Smooth muscle cell of the brain vasculature (primary cell): ENCODE measurements at places on chromosomes 16 and 17.
A peak's percentile ranks its signal among the peaks of the same experiment; 100 is the strongest.

DNA sequence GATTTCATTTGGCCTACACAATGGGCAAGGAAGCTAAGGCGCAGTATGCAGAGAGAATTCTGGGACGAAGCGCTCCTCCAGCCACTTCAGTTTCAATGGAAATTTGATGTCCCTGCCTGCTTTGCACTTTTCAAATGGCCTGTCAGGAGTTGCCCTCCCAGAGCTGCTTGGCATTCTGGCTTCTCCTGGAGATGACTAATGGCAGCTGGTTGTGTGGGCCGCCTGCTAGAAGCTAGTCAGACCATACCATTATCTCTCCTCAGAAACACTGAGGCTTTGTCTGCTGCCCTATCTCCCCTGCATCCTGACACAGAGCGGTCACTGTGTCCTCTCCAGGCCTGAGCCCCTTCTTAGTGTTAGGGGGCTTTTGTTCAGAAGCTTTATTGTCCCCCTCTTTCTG lies 180.1 kb downstream of the SPECC1 start:
- DNase-seq, result no peak

DNA sequence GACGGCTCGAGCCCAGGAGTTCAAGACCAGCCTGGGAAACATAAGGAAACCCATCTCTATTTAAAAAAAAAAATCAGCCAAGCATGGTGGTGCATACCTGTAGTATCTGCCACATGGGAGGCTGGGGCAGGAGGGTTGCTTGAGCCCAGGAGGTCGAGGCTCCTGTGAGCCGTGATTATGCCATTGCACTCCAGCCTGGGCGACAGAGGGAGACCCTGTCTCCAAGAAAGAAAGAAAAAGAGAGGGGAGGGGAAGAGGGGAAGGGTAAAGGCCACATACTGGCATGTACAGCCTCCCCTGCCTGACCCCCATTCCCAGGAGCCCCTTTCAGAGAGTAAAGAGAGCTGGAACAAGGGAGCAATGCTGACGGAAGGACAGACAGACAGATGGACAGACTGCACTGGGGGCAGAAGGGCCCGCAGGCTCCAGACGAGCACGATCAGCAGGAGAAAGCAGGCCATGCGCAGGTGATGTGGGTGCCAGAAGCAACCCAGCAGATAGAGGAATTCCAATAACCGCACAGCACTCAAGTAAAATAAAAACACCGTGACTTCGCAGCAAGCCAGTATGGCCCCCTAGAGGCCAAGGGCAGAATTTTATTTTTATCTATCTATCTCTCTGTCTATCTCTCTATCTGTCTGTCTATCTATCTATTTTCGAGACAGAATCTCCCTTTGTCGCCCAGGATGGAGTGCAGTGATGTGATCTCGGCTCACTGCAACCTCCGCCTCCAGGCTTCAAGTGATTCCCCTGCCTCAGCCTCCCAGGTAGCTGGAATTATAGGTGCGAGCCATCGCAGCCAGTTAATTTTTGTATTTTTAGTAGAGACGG lies 27.1 kb upstream of the SNN start:
- DNase-seq, result no peak

- DNase-seq, result no peak
Measured at GRCh38 chr17:17091856-17092756, 49.8 kb downstream of the MPRIP start.

DNA sequence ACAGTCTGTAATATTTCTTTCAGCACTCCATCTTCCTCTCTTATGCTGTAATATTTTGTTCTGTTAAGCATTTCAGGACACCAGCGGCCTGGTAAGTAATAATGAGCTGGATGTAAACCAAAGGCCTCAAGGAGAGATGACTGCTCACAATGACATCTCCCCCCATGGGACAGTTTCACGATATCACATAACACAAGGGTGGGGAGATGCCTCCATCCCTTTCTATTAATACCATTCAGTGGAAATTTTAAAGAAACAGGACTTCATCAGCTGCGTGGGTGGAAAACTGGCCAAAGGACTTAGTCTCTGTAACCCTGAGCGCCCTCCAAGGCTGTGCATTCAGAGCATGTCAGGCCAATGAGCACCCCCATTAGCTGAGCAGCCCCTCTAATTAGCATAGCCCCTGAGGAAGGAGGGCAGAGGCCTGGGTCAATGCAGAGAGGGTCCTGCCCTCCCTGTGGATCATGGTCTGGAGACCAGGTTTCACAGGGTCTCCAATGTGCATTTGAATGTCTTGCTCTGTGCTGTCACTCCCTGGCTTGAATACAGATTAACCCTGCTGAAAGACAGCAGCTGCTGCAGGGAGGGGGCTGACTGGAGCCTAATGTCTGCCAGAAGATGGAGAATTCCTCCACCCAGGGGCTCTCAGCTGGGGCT lies 156.4 kb downstream of the HS3ST2 start:
- no peak for DNase-seq

GRCh38 chr16:29825145-29826044 lies 5.1 kb downstream of the MVP start:
- no peak for DNase-seq

GRCh38 chr17:47286198-47286914 lies 32.7 kb downstream of the ITGB3 start:
- peak; percentile 55 for DNase-seq

- DNase-seq, result no peak
Measured at GRCh38 chr16:10045291-10045775, 136.9 kb downstream of the GRIN2A start.

DNA sequence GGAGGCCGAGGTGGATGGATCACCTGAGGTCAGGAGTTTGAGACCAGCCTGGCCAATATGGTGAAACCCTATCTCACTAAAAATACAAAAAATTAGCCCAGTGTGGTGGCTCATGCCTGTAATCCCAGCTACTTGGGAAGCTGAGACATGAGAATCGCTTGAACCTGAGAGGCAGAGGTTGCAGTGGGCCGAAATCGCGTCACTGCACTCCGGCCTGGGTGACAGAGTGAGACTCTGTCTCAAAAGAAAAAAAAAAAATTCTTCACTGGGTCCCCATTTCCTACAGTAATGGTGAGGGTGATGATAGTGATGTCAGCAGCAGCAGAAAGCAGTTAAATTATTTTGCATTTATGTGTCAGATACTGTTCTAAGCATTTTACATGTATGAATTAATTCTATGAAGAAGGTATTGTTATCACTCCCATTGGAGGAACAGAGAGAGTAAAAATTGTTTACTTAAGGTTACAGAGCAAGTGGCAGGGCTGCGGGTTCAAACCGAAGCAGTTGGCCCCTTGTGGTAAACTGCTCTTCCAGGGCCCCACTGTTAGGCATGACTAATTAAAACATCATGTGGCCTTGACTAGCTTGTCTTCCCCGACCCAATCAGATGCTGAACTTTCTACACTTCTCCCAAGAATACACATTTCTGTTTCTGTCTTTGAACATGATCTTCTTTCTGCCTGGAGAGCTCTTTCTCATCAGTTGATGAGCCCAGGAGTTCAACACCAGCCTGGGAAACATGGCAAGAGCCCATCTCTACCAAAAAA lies 45.8 kb downstream of the STAT3 start:
- DNase-seq, result no peak

- DNase-seq, result peak; percentile 73
Measured at GRCh38 chr17:77471984-77472461, 331.3 kb downstream of the SEC14L1 start.

GRCh38 chr16:85129876-85130704 lies 17.8 kb upstream of the CIBAR2 start:
- no peak for DNase-seq

- DNase-seq, result no peak
Measured at GRCh38 chr17:77606146-77606864, 352.2 kb upstream of the TNRC6C start.

DNA sequence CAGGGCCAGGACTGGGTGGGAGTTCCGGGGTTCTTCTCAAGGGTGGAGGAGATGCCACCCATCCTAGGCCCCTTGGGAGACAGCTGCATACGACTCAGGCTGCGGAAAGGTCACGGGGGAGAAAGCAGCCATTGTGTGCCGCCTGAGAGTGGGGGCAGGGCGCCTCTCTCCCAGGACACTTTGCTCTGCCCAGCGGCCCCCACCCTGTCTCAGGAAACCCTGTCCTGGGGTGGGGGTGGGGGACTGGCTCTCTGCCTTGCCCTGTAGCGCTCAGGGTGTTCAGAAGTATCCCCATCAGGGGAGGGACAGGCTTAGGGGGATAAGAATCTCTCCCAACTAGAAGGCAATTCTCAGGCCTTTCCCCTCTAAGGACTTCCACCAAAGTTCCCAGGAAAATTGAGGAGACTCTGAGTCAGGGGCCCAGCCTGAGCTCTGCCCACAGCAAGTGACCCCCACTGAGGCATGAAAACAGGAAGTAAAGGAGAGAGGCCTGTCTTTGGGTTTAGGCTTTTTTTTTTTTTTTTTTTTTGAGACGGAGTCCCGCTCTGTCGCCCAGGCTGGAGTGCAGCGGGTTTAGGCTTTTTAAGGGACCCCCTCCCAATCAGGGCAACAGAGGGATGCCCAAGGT lies 4.9 kb downstream of the GIT1 start:
- no peak for DNase-seq

GRCh38 chr16:3364774-3365427 lies 9.2 kb downstream of the OR2C1 start:
- peak; percentile 83 for DNase-seq

- no peak for DNase-seq
Measured at GRCh38 chr16:67254801-67255552, 6.2 kb downstream of the SLC9A5 start.

DNA sequence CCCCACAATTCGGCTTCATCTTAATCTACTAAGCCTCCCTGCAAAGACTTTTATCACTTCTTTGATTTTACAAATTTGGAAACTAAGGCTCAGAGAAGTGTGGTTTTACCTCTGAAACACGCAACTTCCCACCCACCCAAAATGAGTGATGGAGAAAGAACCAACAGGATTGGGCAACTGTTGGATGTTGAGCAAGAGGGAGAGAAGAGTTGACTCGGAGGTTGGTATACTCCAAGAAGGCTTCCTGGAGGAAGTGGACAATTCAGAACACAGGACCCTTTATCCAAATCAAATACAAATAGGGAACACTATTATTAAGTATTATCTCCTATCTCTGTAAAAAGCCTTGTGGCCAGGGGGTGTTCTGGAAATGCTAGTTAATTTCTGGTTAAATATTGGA lies 323.0 kb downstream of the C16orf95 start:
- DNase-seq, result no peak

- DNase-seq, result no peak
Measured at GRCh38 chr17:30908717-30909420, 2.8 kb upstream of the TEFM start.

GRCh38 chr16:56583351-56584168 lies 5.8 kb upstream of the MT3 start:
- DNase-seq, result no peak

DNA sequence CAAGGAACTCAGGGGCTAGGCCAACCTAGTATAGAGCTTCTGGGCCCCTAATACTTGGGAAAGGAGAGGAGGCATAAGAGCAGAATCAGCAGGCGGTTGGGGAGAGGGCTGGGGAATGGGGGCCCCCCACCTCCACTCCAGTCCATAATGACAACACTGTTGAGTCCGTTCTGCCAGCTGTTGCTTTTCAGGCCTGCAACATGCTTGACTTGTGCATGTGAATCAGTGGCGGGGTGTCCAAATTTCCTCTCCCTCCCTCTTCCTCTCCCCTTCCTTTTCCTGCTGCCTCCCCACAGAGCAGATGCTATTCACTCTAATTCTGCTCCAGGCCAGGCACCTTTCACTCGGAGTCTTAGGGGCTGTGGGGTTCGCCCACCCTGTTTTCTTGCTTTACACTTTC lies 31.7 kb downstream of the SGSM2 start:
- no peak for DNase-seq

DNA sequence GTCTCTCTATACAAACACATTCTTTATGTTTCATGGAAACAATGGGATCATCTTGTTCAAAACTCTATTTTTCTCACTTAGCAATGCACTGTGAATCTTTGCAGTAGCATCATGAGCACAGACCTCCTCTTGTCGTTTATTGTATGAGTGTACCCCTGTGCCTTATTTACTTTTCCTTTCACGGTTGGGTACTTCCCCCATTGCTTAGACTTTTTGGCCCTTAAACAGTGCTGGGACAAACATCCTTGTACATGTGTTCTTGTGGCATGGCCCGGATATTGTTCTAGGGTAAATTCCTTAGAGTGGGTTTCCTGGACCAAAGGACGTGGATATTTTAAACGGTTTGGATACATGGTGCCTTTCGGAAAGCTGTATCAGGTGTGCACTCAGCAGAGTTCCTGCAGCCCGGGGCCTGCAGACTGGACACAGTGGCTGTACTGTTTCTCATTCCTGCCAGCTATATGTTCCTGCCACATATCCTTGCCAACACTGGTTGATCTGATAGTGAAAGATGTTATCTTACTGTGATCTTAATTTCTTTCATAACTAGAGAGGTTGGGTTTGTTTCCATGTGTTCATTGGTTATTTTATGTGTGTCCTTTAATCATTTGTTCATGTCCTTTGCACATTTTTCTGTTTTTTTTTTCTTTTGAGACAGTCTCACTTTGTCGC lies 111.1 kb downstream of the OR1D5 start:
- no peak for DNase-seq

- no peak for DNase-seq
Measured at GRCh38 chr17:80116276-80116920, 15.0 kb downstream of the GAA start.

- DNase-seq, result no peak
Measured at GRCh38 chr16:86398201-86398600, 112.1 kb upstream of the FOXF1 start.

DNA sequence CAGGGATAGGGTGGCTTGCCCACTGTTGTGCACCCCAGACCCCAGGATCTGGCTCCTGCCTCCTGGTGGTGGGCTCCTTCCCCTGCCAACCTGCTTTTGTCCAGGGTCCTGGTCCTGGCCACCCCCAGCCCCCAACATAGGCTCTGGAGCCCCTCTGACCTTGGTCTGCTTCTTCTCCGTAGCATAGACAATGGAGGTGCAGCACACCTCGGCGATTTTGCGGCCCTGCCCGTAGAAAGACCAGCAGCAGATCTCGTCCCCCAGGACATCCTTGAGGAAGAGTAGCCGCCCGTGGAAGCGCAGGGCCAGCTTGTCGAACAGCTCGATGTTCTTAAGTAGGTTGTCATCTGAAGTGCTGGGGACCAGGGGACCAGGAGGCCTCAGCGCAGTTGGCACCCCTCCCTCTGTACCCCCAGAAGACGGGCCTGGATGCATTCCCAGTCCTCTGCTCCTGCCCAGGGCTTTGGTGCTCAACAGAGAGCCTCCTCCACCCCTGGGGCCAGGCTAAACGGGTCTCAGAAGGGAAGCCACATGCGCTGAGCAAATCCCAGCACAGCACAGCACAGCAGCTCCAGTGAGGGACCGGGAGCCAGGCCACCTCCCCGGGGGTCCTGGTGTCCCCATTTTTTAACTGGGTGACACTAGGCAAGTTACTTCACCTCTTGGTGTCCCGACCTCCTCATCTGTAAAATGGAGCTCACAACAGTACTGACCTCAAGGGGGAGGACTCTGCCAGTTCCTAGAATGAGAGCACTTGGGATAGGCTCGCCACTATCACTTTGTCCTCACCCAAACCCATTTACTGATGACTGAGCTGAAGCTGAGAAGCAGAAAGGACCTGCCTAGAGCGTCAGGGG lies 10.8 kb downstream of the ASPHD1 start:
- DNase-seq, result no peak

DNA sequence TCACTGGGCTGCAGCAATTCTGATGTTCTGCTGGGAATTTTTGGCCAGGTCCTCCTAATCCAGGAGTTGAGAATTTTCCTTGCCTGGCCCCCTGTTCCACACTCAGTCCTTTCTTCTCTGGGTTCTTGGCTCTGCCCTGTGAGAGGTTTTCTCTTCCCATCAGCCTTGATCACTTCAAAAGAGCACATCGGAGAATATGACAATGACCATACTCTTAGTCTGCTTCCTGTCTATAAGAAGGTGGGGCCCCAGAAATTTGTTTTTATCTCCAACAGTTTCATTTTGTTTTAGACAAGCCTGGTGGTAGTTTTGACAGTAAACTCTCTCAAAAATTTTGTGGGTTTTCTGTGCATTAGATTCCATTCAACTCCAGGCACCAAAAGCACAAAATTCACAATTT lies 70.7 kb downstream of the C17orf67 start:
- no peak for DNase-seq
